ENCODE measurements at places on chromosomes 4 and X.

GRCh38 chr4:36753048-36753447 lies 471.6 kb downstream of the DTHD1 start:
- DNase-seq = no peak

GRCh38 chr4:3321295-3321889 lies 28.6 kb downstream of the RGS12 start:
- no peak for DNase-seq

- no peak for DNase-seq
Measured at GRCh38 chrX:109940411-109940810, 62.5 kb upstream of the TMEM164 start.

DNA sequence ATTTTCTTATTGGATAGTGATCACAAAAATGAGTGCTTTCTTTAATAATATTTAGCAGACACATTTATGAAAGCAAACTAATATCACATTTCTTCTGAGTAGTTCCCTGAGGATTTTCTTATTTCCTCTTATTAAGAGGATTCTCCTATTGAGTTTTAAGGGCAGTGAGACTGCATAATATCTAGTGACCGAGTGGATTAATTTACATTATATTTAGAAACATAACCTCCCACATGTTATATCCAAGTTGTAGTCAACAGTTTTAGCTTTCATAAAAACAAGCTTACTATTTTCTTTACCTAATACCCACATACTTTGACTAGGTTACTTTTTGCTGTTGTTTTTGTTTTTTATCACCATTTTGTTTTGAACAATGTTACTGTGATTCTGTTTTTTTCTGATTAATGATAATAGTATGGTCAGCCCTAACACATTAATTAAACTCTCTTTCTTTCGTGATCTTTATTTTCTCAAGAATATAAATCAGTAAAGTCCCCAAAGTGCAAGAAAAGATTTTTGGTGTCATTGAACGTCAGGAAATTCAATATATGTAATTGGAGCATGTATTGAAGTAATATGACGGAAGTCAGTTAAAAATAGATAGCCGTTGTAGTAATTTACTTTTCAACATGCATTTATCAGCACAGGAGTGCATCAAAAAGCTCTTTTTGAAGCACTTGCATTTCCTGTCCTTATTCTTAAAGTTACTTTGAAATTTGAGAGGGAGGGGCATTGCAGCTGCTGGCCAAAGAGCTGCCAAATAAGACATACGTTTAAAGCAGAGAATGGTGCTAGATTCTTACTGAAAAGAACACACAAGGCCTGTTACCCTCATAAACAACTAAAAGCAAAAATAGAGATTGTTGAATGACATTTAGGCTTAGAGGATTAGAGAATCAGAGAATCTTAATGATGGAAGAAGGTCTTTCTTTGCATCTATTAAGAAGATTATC lies 25.2 kb downstream of the DDIT4L start:
- no peak for DNase-seq

DNA sequence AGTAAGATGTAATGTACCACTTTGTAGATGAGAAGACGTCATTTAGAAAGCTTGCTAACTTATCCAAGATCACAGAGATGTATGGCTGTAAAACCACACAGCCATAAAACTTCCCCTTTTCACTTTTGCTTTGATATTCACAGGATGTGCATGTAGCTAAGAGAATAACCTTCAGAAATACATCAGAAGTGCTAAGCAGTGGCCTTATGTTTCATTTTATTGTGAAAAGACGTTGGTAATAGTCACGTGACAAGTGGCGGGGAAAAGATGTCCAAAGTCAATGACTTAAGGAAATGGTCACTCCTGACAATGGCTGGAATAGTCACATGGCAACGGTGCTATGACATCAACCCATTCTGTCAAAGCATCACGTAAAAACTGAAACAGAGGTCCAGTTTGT lies 12.9 kb upstream of the WDR17 start:
- no peak for DNase-seq

DNA sequence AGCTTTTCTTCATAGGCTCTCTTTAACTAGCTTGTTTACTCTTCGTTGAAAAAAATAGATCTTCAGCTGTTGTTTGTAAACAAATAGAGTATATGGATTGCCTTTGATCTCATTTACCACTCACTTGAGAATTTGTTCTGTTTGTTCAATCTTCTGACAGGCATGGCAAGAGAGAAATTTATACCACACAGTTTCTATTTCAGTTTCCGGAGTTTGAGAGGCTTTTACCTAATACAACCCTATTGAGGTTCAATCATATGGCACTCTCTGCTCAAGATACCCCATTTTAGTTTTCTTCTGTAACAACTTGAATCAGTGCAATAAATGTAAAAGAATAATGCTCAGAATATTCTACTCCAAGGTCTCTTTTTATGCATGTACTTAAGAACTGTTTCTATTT lies 148.0 kb downstream of the EMCN start:
- no peak for DNase-seq

DNA sequence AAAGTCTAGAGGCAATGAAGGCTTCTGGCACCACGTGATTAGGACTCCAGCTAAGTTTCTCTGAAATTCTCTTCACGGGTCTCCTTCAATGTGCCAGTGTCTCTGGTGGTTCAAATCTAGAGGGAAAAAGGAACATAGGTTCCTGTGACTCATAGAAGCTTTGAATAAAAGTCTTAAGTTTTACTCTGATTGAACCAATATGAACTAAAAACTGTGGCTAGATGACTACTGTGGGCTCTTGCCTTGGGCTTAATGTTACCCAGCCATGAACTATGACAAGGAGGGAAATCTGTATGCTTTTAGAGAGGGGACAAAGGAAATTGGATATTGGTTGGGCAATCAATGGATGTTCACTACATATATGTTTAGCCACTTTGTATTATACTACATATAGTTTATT lies 49.9 kb upstream of the TEX13D start:
- DNase-seq = no peak

DNA sequence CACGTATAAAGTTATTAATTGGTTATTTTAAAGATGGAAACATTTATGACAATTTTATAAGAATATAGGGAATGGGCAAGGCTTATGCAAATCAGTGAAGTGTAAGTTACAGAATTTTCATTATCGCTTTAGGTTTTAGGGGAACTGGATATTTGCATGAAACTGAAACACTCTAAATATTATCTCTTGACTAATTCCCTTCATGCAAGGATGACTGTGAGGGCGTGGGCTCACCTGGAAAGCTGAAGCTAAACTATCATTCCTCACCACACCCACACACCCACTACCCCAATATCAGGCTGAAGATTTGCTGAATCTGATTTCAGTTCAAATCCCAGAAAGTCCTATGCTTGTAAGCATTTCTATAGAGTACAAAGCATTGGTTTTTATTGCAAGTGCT lies 81.7 kb upstream of the ARHGAP24 start:
- no peak for DNase-seq

DNA sequence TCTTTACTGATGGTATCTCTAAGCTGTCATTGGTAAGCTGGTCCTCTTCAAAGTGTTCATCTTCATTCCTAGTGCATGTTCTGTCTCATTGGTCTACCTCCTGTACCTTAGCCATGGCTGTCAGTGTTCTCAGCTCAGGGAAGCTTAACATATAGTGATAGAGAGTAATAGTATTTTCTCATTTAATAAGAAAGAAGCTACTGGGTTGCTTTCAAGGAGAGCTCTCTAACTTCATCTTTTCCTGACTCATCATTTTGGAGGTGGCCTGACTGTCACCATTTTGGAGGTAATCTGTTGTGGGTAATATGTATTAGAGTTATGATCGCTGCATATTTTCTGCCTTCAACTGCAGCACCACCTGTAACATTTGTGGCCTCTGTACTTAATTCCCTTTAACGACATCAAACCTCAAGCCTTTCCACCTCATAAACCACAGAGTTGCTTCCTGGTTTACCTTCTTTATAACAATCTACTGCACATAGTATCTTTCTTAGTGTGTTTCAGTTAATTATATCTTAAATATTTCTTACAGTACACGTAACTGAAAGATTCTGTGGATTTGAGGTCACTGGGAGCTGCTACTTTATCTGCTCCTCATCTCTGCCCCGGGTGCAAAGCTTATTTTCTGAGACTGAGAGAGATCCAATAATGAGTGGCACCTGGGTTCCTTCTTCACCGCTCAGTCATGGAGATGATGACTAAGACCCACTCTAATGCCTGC lies 474.0 kb upstream of the TECRL start:
- DNase-seq = no peak

- DNase-seq = no peak
Measured at GRCh38 chr4:100842856-100843255, 325.0 kb upstream of the EMCN start.
